Mammary epithelial cell (primary cell): ENCODE measurements at places on chromosomes 4 and X. TPM values are rescaled to one million over a fixed set of nuclear protein-coding genes. Genes with fewer than 3 reads are reported as not detected.

Gene LGI2
- not detected for polyA plus RNA-seq

Gene FREM3
- not detected for polyA plus RNA-seq

Gene PCSK1N
- 3.3 TPM for polyA plus RNA-seq

Gene PCDH18
- polyA plus RNA-seq = 0.01 TPM

Gene IL1RAPL2
- 0.27 TPM for polyA plus RNA-seq

Gene DMP1
- not detected for polyA plus RNA-seq

Gene UGT2A1
- not detected for polyA plus RNA-seq

GRCh38 chr4:180949424-180950213 lies 1293.6 kb upstream of the TENM3 start:
- peak; percentile 93 for DNase-seq

GRCh38 chr4:7785017-7785416 lies 154.6 kb downstream of the AFAP1 start:
- no peak for DNase-seq

DNA sequence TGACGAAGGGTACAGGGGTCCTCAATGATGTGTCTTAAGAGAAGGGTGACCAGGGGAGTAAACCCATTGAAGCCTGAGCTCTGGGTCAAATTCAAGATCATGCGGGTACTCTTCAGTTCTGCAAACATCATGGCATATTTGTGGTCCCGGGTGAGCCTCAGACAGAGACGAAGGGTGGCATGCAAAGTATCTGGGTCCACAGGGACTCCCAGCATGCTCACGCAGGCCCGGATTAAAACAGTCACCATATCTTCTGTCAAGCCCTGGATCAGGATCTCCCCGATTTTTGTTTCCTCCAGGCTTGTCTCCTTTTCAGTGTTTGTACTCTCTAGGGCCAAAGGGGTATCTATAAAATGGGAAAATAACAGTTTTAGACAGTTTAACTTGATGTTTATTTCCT lies 102.9 kb downstream of the HUWE1 start:
- no peak for DNase-seq

- peak; percentile 6 for DNase-seq
These were observed 38.9 kb downstream of the PDHA1 start for GRCh38 chrX:19382555-19383145.

DNA sequence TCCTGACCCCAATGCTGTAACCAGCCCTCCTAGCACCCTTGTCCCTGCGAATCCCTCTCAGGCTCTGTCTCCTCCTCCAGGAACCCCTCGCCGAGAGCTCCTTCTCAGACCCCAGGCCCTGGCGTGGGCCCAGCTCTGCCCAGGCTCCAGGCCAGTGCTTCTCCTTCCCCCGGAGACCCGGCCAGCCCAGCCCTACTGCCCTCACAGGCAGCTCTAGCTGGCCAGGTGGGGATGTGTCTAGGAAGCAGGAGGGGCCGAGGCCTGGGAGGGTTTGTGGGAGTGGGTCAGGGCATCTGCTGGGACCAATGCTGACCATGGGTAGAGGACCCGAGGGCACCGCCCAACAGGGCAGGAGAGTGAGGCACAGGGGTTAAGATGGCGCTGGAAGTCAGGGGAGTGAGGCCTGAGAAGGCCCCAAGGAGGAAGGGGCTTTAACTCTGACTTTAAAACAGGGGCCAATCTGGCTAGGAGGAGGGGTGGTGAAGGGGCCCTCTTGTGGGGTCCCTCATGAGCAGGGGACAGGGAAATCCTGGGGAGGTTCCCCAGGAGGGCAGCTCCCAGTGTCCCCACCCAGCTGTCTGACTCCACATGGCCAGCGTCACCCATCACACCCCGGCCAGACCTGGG lies 64.7 kb upstream of the NKX1-1 start:
- DNase-seq = no peak

DNA sequence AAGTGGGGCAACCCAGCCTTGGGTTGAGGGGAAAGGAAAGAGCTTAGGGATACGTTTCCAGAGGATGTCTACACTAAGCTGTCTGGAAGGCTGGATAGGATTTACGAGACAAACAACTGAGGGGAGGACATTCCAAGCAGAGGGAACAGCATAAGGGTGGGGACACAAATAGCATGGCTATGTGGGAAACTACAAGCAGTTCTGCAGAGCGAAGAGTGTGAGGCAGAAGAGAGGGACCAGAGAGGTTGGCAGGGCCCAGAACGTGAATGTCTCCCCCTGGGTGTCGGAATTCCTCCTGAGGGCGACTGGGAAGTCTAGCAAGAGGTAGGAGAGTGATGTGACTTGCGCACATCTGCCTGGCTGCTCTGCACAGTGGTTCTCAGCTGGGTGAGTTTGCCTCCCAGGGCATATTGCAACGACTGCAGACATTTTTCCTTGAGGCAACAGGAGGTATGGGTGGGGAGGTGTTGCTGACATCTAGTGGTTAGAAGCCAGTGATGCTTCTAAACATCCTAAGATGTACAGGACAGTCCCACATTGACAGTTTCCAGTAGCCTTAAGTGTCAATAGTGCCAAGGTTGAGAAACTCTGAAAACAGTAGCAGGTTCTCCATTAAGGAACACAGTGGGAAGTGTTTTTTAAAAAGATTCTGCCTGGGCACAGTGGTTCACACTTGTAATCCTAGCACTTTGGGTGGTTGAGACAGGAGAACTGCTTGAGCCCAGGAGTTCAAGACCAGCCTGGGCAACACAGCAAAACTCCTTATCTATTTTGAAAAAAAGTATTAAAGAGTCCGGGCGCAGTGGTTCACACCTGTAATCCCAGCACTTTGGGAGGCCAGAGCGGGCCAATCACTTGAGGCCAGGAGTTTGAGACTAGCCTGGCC lies 9.2 kb downstream of the NDUFA1 start:
- peak; percentile 29 for DNase-seq
